ENCODE measurements at places on chromosomes 3 and 15. TPM values are rescaled to one million over a fixed set of nuclear protein-coding genes. Genes with fewer than 3 reads are reported as not detected.

The GP5 gene
- total RNA-seq: not detected

The LMAN1L gene
- total RNA-seq: not detected

The CNBP gene
- total RNA-seq: 239 TPM

The SEMA3B gene
- total RNA-seq: 14.5 TPM

The FANCD2OS gene
- not detected for total RNA-seq

The DUSP7 gene
- 37.2 TPM for total RNA-seq

The SCAANT1 gene
- total RNA-seq: not detected

GRCh38 chr3:195173657-195174056 is 97.3 kb downstream of the XXYLT1 start:
- DNase-seq: no peak

GRCh38 chr3:110815008-110815583 is 256.5 kb upstream of the NECTIN3 start:
- DNase-seq: peak; percentile 73

GRCh38 chr15:70024521-70024920 is 73.2 kb downstream of the TLE3 start:
- no peak for DNase-seq

GRCh38 chr3:124202754-124203153 is 210.8 kb upstream of the ROPN1 start:
- DNase-seq: no peak

- no peak for DNase-seq
These were observed 8.1 kb downstream of the NKTR start for GRCh38 chr3:42608581-42608980.

GRCh38 chr3:12624056-12624455 is 39.9 kb downstream of the RAF1 start:
- DNase-seq: no peak

- no peak for DNase-seq
These were observed 457.4 kb downstream of the IGSF11 start for GRCh38 chr3:118577055-118577777.

GRCh38 chr3:168847291-168847883 is 751.7 kb upstream of the GOLIM4 start:
- DNase-seq: peak; percentile 49

DNA sequence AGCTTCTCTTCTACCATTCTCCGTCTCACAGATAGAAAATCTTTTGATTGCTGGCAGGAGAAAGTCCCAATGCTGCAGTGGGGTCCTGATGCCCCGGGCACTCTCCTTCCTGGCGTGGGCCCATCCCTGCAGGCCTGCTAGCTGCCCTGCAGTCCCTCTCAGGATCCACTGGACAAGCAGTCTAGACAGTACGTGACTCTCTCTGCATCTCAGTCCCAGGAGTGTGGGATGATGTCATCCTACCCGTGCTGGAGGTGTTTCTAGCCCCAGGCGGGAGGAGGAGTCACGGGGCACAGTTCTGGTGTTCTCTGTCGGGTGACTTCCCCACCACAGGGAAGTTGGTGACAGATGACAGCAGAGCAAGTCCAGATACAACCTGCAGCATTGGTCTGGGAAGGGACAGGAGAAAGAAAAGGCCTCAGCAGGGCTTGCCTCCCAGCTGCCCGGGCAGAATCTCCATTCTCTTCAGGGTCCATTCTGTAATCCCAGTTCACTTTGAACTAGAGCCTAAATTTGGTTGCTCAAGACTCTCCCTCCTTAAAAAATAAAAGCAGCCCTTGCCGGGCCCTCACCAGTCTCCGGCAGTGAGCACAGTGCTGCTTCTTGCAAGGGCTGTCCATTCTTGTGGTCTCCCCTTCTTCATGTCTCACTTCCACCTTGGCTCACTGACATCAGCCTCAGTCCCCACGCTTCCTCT is 30.6 kb downstream of the SLC28A1 start:
- DNase-seq: peak; percentile 89

DNA sequence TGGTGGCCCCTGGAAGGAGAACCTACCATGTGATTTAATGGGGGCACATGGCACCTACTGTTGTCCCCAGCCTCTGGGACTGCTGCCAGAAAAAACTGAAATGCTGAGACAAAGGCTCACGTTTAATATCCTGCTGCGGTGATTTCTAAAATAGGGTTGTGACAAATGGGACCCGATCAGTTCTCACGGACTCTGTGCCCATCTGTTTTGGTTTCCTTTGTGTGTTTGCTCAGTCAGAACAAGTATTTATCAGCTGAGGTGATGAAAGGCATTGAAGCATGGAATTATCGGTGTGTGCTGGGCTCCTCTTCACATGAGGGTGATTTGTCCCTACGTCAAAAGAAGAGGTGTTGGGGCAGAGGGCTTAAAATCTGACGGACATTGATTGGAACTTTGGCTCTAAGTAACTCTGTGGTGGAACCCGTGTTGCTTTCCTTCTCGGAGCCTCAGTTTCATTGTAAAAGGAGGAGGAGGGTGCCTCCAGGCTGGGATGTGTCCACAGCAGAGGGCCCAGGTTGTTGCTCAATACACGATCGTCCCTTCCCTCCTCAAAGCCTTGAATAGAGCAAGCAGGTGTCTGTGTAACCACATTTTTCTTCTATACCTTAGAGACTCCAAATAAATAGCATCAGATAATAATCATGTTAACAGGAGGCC is 283.3 kb upstream of the RGMA start:
- DNase-seq: no peak

DNA sequence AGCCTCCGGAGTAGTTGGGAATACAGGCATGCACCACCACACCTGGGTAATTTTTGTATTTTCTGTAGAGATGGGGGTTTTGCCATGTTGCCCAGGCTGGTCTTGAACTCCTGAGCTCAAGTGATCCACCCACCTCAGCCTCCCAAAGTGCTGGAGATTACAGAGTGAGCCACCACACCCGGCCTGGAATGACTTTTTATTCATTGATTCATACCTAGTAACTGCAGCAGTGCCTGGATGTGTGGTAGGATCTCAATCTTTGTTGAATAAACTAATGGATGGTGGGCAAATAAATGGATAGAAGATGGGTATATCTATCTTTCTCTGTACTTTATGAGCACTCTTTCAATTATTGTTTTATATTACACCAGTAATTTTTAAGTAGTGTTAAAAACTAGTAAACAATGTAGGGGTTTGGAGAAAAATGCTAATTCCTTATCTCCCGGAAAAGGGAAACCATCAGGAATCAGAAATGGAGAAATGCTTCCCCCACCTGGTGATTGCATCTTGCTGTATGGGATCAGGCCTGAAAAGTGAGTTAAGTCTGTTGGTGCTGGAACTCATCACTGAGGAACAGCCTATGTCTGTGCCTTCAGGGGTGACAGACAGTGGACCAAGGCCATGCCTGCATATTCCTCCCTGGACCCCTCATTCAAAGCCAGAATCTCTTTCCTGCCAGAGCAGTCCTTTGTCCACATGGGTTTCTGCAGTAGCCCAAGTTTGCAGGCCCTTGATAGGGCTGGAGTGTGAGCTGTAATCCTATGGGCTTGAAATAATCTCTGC is 161.0 kb upstream of the CTDSPL start:
- no peak for DNase-seq

DNA sequence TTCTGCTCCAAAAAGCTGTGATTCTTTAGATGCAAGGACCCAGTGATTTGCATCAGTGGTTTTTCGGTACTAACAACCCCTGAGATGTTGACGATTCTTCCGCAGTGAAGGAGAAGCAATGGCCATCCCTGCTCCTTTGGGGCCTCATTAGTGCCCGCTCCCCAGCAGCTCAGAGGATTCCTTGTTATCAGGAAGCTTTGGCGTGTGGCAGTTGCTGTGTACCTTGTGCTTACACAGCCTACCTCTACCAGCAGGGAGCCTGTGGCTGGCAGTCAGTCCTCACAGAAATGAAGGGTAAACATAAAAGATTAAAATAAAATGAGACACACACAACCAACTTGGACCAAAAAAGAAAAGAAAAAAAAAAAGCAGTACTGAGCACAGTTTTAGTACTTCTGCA is 55.2 kb downstream of the CNTN3 start:
- DNase-seq: no peak

DNA sequence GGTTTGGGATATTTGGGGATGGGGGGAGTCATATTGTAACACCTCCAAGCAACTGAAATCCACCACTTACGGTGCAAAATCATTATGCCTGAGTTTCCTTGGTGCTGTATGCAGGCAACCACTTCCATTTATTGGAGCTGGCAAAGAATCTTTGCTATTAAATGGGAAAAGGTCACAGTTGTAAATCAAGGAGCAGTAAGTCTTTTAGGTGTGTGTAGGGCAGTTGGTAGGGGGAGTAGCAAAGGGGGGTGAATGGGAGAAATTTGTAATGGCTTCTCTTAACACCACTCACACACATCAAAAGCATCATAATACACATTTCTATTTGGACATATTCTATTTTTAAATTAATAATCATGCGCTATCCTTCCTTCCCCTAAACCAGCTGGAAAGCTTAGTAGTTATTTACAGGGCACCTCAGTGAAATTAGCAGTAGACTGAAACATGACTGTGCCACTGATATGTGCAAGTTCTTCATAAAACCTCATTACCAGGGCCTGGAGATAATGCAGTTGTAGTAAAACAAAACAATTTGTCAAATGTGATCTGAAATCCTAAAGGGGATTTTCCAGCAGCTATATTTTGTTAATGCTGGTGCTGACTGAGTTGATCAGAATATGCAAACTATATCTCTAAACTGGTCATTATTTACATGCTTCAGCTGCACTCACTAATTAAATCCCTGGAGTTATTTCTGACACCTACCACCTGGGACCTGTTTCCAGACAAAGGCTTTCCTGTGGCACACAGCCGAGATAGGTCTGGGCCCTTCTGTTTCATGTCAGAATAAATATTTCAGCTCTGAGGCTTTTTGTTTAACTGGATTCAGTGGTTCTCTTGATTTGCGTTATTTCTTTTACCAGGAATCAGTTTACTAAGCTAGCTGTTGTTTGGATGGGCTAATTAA is 90.1 kb downstream of the B3GALNT1 start:
- no peak for DNase-seq

DNA sequence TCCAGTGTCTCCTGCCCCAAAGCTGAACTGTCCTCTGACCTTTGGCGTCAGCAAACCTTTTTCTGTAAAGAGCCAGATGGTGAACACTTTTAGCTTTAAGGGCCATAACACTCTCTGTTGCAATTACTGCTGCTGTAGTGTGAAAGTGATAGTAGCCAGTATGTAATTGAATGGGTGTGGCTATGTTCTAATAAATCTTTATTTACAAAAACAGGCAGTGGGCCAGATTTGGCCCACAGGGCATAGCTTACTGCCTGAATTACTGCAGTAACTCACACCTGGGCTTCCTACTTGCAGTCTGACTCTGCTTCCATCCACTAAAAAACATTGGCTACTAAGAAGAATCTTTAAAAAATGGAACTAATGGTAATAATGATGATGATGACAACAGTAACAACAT is 68.0 kb upstream of the SLC6A11 start:
- no peak for DNase-seq

GRCh38 chr15:71186267-71186666 is 71.0 kb downstream of the THSD4 start:
- DNase-seq: no peak

GRCh38 chr15:31237043-31237324 is 89.7 kb upstream of the KLF13 start:
- no peak for DNase-seq

DNA sequence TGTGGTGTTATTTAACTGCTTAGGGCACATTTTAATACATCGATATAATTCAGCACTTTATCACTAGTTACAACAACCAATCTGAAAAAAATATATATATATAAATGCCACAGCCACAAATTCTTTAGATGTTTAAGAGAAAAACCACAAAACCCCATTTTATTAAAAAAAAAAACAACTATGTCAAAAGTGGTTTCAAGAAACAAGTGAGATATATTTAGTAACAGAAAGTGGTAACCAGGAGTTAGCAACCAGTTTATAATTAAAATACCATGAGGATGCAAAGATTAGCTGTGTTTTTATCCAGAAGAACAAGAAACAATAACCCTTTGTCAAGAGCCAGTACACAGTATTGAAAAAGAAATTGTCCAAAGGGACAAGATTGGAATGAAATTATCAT is 14.8 kb upstream of the DIPK2A start:
- DNase-seq: no peak

Measured in HFFc6 (cell line).